Stimulated activated CD8-positive, alpha-beta memory T cell treated with anti-CD3 and anti-CD28 coated beads, Interleukin-15, amount 100 ng/mL, for 24 hours (primary cell): ENCODE measurements at places on chromosomes 2 and 18.

DNA sequence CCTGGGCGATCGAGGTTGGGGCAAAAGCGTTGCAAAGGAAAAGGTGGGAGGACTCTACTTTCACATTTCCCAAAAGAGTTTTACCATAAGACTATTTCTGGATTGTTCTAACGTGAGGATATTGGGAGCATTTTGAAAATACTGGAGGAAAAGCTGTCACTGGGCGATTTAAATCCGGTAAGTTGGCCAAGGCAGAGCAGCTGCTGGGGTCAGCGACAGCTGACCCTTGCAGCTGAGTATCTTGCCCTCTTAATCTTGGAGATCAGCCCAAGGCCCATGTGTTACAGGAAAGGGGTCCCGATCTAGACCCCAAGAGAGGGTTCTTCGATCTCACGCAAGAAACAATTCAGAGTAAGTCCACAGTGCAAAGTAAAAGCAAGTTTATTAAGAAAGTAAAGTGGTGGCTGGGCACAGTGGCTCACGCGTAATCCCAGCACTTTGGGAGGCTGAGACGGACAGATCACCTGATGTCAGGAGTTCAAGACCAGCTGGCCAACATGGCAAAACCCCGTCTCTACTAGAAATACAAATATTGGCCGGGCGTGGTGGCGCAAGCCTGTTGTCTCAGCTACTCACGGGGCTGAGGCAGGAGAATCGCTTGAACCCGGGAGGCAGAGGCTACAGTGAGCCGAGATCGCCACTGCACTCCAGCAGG is 964 bp upstream of the ST3GAL5 start:
- DNase-seq: no peak

DNA sequence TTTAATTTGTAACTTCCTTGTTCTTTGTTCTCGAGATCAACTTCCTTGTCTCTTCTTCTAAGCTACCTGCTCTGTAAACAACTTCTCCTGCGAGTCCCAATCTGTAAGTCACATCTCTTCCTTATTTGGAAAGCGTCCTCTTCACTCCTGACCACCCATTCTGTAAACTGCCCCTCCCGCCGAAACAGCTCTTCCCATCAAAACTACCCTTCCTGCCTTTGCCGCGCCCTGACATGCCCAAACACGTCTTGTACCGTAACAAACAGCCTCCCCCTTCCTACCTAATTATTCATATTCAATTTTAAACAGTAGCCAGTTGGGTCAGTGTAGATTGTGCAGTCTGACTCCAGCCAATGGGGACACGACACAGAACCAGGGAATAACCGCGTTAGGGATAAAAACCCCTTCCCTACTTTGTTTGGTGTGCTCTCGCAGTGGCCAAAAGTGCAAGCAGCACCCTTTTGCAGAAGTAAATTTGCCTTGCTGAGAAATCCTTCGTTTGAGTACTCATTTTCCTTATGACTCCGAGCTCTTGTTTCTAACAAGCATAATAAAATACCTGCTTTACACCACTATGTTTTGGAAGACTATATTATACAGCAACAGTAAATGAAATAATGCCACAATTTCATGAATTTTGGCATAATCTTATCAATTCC is 39.8 kb downstream of the PIAS2 start:
- no peak for DNase-seq

GRCh38 chr18:48923746-48924629 is 26.8 kb downstream of the SMAD7 start:
- DNase-seq: no peak

- no peak for DNase-seq
Measured at GRCh38 chr2:37738266-37738885, 66.9 kb upstream of the CDC42EP3 start.

GRCh38 chr18:57214976-57215375 is 68.1 kb downstream of the BOD1L2 start:
- no peak for DNase-seq

GRCh38 chr2:67702937-67703336 is 305.8 kb downstream of the ETAA1 start:
- DNase-seq: no peak

GRCh38 chr2:97951155-97951680 is 44.5 kb downstream of the TMEM131 start:
- no peak for DNase-seq

- DNase-seq: peak; percentile 31
Measured at GRCh38 chr2:25286025-25286400, 55.7 kb downstream of the DNMT3A start.

DNA sequence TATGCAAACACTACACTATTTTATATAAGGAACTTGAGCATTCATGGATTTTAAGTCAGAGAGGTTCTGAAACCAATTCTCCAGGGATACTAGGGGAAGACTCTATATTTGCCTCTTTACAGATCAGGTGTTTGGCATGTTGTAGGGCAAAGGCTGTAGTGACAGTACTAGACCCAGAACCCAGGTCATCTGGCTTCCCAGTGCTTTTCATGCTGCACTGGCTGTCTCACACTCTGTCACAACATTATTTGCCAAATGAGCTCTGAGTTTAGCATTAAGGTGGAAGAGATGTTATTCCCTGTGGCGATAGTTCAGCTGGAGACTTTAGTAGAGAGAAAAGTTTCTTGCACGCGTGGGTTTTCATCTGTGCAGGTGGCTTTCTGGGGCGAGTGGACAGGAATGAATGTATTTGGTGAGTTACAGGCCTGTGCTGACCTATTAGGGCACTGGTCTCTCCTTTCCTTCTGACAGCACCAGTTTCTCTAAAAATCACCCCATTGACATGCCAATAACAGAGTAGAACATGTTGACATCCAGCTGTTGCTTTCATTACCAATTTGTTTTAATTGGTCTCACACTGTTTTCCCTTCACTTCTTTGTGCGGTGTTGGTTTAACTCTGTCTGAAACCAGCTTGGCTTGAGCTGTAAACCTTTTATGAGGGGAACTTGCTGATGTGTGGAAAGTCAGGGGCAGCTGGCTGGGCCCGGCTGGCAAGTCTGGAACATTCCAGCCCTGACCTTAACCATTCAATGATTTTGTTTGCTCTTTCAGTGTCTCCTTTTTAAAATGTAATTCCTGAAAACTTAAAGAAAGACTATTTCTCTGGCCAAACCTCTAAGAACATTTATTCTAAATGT is 643.0 kb upstream of the FAM98A start:
- no peak for DNase-seq

GRCh38 chr2:138078153-138078552 is 113.9 kb downstream of the HNMT start:
- DNase-seq: no peak

DNA sequence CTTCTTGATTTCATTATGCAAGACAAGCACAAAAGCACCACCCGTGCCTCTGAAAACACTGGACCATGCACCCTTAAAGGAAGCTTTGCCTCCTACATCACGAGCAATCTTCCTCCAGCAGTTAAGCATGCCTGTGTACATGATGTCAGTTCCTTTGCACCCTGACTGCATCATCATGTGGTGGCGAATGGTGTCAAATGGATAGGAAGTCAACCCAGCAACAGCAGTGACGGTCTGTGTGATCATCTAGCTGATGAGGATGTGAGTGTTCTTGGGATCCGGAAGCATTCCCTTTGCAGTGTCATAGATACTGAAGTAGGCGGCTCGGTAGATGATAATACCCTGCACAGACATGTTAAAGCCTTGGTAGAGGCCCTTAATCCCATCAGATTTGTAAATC is 240.7 kb upstream of the FAM98A start:
- DNase-seq: no peak

DNA sequence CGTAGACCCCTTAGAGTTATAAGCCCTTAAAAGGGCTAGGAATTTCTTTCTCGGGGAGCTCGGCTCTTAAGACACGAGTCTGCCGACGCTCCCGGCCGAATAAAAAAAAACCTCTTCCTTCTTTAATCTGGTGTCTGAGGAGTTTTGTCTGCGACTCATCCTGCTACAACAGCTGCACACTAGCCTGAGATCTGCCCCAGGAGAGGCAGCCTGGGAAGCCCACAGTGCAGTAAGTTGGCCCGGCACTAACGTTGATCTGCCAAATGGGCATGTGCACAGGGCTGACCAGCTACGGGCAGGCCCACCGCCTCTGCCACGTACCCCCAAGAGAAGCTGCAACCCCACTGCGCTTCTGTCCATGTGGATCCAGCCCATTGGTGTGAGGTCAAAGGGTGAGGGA is 8.4 kb upstream of the LIMS2 start:
- no peak for DNase-seq

- no peak for DNase-seq
Measured at GRCh38 chr18:23126376-23127056, 8.8 kb upstream of the CABLES1 start.

DNA sequence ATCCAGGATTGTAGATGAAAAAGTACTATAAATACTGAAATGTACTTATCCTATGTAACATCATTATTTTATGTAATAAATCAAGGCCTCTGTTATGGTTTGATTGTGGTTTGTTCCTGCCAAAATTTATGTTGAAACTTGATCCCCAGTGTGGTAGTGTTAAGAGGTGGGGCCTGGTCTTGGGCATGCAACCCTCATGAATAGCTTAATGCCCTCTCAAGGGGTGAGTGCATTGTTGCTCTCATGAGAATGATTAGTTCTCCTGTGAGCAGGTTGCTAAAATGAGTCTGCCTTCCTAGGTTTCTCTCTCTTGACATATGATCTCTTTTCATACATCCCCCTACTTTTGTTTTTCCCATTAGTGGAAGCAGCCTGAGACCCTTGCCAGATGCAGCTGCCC is 915.4 kb downstream of the TSN start:
- DNase-seq: no peak

DNA sequence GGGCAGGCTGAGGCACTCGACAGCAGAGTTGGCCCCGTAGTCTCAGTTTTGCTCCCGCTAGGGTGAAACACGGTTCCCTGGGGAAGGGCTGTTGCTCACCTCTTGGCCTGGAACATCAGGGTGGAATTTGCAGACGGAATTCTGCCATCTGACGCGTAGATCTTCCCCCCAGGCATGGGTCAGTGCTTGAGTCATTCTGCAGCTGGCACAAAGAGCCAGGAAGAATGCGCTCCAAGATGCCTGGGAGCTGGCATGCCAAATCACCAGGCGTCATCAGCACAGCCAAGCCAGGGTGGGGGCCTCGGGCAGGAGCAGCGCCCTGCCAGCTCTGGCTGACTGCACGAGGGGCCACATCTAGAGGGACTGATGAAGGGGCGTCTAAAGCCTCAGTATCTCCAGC is 42.7 kb downstream of the ODC1 start:
- DNase-seq: no peak

- DNase-seq: no peak
Measured at GRCh38 chr2:18506883-18507509, 53.5 kb downstream of the RDH14 start.

DNA sequence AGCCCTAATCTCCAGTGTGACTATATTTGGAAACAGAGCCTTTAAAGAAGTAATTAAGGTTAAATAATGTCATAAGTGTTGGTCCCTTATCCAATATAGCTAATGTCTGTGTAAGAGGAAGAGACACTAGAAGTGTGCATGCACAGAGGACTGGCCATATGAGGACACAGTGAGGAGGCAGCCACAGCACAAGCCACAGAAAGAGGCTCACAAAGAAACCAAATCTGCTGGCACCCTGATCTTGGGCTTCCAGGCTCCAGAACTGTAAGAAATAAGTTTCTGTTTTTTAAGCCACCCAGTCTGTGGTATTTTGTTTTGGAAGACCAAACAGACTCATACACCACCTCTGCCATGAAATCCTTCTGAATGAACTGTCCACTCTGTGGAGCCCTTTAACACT is 186.4 kb upstream of the SLC39A10 start:
- no peak for DNase-seq

DNA sequence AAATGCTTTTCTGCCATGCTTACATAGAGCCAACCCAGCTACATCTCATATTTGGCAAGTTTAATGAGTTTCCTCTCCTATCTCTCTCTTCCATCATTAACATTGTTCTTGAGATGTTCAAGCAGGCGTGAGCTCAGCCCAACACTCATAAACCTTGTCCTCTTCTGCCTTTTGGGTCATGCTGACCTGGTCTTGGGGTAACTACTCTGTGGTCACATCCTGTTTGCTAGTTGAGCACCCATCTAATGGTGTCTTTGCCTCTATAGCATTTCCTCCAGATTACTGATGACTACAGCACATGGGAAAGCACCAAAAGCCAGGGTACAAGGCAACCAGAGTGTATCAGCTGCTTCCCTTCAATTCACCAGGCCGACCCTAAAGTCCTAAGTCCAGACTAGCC is 366.9 kb upstream of the HNRNPA3 start:
- DNase-seq: no peak

- peak; percentile 13 for DNase-seq
Measured at GRCh38 chr2:227871375-227871791, at the start of gene DAW1. DAW1 (plus strand) TSS chr2:227871631; CDS start chr2:227871690, 59 bp downstream.

DNA sequence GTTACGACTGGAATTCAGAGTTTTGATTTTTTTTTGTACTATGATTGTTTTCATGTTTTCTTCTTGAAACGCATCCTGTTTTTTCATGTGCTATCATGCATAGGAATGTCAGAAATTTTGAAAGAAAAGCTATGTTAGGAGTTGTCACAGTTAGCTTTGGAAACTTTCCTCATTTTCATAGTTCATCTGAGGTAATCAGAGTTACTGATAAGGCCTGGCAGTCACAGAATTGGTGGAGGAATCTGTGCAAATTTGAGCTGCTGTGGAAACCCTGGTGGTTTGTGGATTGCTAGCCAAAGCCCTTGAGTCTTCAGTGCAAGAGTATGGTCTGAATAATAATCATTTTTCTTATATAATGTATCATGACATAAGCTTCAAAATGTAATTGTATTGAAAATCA is 401.0 kb downstream of the CNTNAP5 start:
- no peak for DNase-seq

DNA sequence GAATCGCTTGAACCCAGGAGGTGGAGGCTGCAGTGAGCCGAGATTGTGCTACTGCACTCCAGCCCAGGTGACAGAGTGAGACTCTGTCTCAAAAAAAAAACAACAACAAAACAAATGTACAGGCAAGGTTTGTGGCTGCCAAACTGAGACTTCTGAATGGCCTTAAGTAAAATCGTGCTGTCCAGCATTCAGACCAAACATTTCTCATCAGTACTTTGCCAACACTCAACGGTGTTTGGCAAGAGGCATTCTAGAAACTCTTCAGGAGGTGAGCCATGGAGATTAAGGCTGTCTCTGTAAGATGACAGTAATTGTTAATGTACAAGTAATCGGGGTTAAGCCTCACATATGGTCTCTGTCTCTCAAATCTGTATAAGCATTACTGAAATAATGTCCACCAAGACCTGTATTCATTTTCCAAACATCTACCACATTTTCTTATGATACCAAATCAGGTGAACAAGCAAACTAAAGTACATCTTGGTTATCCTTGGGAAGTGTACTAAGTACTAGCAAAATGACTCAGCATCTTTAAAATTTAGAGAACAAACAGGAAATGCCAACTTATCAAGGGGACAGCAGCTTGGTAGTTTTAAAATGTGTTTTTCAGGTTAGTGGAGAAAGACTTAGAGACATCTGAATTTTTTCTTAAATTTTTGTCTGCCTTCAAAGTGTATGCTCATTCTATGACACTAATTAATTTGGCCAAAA is 29.3 kb downstream of the SERPINE2 start:
- no peak for DNase-seq

DNA sequence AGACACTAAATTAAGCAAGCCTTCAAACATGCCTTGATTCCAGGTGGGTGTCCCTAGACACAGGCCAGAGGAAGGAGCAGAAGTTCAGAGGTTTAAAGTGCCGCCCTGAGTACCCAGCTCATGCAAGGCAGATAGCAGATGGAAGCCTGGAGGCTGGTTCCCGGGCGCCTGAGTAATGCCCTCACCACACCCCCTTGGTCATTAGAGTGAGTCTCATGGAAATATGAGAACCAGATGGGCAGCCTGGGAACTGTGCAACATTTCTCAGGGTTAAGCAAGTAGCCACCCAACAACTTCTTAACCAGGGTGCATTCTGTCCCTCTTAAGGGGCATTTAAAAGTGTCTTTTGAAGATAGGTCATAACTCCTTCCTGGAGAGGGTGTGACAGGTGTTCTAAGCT is 44.1 kb downstream of the TGFA start:
- no peak for DNase-seq

- DNase-seq: no peak
Measured at GRCh38 chr2:11914455-11914854, 168.0 kb downstream of the LPIN1 start.
